HFF-Myc (cell line): ENCODE measurements at places on chromosomes 5 and 9.

DNA sequence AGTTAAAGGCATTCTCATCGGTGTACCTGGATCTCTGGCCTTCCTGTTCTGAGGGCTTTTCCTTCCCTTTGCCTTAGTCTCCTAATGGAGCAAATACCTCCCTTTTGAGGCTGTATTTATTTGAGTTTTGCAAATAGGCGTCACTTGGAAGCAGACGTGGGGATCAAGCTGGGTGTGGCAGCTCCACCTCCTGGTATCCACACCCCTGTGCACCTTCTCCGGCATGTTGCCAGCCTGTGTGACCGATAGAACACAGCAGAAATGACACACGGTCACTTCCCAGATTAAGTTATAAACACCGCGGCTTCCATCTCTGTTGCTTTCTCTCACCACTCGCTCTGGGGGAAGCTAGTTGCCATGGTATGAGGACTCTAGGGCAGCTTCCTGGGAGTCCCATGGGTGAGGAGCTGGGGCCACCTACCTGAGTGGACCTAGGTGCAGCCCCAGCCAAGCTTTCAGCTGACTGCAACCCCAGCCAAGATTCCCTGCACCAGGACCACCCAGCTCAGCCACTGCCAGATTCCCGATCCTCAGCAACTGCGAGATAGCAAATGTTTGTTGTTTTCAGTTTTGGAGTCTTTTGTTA lies 214.4 kb upstream of the MVB12B start:
- no peak for DNase-seq

- no peak for DNase-seq
Measured at GRCh38 chr9:93009337-93010015, 49.0 kb upstream of the SUSD3 start.

DNA sequence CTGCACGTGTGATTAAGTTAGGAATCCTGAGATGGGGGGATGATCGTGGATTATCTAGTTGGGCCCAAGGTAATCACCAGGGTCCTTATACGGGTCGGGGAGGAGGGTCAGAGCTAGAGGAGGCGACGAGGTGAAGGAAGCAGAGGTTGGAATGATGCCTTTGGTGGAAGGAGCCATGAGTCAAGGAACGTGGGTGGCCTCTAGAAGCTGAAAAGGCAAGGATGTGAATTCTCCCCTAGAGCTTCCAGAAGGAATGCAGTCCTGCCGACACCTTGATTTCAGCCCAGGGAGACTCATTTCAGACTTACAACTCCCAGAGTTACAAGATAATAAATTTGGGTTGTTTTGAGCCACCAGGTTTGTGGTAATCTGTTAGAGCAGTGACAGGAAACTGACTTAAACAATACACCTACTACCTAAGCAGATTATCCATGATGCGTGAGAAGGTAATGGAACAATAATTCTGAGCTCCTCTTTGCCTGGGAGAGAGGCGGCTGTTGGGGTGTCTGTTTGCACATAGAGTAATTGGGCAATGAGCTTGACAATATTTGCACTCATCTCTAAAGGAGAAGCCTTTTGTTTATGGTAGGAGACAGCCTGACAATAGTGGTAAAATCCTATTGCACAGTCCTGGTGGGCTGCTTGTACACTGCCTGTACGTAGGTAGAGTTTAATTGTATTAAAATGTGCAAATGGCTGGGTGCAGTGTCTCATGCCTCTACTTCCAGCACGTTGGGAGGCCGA lies 129.3 kb upstream of the IER5L start:
- no peak for DNase-seq

GRCh38 chr9:89598926-89599325 lies 5.9 kb upstream of the GADD45G start:
- DNase-seq: no peak

GRCh38 chr5:137254119-137255090 lies 244.7 kb downstream of the SPOCK1 start:
- DNase-seq: peak; percentile 12

DNA sequence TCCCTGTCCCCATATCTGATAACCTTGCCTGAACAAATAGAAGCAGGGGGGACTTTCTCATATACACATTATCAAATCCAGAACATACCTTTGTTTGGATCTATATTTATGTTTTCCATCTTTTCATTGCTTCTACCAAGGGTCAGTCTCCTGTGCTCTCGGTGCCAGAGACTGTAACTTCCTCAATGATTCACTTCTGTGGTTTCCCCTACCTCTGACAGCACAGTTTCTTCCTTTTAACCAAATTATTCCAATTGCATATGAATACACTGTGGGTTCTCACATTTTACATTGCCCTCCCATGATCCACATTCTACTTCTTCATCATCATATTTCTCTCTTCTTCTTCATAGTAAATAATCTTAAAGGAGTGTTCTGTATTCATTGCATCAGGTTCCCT lies 32.2 kb downstream of the NMUR2 start:
- no peak for DNase-seq

- DNase-seq: no peak
Measured at GRCh38 chr9:109086221-109086620, 33.5 kb downstream of the TMEM245 start.

DNA sequence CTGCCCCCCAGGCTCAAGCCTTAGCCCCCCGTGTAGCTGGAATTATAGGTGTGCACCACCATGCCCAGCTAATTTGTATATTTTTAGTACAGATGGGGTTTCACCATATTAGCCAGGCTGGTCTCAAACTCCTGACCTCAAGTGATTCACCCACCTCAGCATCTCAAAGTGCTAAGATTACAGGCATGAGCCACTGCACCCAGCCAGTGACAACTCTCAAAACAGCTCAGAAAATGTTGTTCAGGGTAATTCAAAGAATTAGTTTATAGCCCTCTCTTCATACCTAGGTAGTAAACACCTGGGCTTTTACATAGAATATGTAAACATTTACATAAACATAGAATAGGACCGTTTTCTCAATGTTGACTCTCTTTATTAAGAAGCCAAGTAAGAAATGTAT lies 168.7 kb downstream of the ENC1 start:
- no peak for DNase-seq

DNA sequence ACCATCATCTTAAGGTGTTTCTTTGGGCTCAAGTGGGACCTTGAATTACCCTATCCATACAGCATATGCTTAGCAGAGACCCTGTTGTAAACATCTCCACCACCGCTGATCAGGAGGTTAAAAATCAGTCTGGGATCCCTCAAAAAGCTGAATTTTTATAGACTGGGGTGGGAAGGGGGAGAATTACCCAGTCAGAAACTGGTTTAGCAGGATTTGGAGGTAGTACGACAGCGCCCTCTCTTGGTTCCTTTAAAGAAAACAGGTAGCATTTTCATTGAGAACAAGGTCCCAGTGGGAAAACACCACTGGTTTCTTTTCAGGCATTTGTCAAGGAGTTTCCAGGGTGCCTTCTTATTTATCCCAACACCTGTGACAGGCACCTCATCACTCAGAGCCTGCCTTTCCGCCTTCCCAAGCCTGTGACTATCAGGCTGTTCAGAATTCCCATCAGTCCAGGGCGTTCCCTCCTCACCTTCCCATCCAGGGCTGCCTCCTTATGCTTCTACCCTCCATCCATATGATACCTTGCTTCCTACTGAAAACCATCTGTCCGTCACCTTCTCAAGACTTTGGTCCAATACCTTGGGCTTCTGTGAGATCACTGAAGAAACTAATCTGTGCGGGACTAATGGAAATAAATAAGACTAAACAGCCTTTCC lies 203.8 kb upstream of the RAI14 start:
- DNase-seq: no peak

- no peak for DNase-seq
Measured at GRCh38 chr5:151662805-151663204, 23.9 kb downstream of the SPARC start.

GRCh38 chr5:56669534-56670483 lies 145.5 kb upstream of the MAP3K1 start:
- no peak for DNase-seq

- DNase-seq: no peak
Measured at GRCh38 chr9:136311051-136312008, 7.4 kb upstream of the CCDC187 start.

GRCh38 chr5:65073250-65073661 lies 304.5 kb downstream of the CWC27 start:
- DNase-seq: no peak

DNA sequence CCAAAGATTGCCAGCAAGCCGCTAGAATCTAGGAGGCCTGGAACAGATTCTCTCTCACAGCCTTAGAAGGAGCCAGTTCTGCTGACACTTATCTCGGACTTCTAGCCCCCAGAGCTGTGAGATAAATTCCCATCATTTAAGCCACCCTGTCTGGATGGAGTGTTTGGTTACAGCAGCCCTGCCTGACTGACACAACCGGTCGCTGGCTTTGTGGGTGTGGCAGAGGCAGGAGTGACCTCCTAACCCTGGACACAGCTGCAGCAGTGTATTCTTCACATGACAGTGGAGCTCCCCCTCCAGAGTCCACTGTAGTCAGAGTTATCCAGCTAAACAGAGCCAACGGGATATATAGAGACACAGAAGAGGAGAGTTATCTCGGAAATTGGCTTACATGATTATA lies 21.2 kb upstream of the IL17B start:
- DNase-seq: no peak

- DNase-seq: no peak
Measured at GRCh38 chr9:101912698-101913097, 174.3 kb upstream of the GRIN3A start.

- DNase-seq: no peak
Measured at GRCh38 chr9:96604004-96604319, 15.7 kb downstream of the CDC14B start.
